Retinal pigment epithelial cell (primary cell): ENCODE measurements at places on chromosomes 16 and 17.

DNA sequence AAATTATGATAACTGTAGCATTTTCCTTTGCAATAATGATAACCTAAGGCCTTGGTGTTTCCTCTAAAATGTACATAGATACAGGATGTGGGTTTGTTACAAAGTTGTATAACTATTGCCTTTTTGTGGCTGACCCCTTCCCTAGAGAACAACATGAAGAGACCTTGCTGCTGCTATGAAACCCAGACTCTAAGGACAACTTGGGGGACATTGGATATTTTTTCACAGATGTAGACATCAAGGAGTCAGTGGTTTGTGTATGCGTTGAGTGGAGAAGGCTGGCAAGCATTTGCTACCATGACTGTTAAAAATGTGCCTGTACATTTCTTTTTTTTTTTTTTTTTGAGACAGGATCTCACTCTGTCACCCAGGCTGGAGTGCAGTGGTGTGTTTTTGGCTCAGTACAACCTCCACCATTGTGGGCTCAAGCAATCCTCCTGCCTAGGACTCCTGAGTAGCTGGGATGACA, 12.3 kb downstream of the HMOX2 start:
- no peak for DNase-seq

DNA sequence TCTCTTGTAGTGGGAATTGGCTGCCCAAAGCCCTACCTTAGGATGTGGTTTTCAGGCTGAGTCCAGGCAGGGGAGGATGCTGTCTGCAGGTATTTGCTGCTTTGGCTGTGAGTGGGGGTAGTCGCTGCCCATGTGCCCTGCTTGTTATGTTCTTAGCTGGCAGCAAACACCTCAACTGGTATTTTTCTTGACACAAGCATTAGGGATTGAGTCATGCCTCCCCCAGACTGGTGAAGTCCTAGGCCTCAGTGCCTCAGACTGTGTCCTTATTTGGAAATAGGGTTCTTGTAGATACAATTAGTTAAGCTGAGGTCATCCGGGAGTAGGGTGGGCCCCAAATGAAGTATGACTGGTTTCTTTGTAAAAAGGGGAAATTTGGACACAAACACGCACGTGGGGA, 808.3 kb upstream of the EEF2KMT start:
- peak; percentile 17 for DNase-seq

DNA sequence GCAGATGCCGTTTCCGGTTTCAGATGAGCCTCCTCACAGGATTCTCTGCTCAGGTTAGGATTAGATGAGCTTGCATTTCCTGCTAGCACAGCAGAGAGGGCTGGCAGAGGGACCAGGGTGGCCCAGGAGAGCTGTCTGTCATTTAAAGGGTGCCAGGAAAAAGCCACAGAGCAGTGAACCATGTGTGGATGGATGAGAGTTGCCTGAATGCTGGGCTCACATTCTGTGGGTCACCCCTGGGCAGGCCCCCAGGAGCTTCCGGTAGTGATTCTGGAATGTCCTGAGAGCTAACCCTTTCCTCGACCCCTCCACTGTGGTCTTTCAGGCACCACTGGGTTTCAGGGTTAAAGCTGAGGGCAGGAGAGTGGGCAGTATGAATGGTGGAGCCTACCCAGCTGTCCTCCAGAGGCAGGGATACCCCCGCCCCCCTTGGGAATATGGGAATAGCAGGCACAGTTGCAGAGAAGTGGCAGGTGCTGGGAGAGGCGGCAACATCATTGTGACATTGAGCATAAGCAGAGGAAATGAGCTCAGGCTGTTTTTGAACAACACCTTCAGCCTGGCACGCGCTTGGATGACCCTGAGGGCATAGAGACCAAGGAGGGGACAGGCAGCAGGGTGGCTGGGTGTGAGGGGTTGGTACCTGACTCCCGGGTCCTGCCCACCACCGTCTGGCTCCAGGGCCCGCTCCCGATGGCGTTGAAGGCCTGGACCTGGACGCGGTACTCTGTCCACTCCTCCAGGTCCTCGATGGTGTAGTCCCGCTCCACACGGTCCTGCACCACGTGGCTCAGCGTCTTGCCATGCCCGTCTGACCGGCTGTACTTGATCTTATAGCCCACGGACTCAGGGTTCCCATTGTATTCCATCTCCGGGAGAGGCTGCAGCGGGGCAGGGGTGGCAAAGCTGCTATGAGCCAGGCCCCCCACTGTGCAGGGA, 83.0 kb upstream of the CDC42EP4 start:
- DNase-seq = no peak

GRCh38 chr17:50194934-50195865, 6.2 kb downstream of the COL1A1 start:
- no peak for DNase-seq

DNA sequence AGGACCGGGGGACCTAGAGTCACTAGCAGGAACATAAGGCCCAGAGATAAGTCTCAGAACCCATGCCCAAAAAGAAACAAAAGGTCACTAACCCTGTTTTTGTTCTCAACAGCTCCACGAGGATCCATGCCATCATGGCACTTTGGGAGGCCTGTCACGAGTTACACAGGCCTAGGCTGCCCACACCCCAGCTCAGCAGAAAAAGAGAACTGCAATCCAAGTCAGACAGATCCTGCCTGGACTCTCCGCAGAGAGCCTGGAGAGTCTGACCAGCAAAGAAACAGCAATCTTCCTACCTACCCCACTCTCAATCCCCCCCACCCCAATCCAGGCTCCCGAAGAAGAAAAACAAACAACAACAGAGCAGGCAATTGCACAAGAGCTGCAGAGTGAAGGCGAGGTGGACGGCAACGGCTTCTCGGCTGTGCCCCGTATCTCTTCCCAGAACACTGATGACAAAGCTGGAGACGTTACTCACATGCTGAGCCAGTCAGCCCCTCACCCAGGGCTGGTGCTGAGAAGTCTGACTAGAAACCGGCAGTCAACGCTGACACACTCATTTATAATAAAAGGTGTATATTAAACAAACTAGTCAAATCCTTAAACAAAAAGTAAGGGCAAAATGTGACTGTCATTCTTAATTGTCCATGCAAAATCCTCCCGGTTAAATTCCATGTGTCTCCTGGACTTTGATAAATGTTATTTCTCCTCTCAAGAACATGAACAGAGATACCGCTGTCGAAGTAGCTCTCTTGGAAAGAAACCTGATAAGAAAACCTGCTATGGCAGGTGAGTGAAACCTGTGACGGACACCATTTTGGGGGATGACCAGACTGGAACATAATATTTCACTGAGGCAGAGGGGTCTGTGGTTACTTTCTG, 89.3 kb downstream of the SMG6 start:
- DNase-seq = peak; percentile 69

DNA sequence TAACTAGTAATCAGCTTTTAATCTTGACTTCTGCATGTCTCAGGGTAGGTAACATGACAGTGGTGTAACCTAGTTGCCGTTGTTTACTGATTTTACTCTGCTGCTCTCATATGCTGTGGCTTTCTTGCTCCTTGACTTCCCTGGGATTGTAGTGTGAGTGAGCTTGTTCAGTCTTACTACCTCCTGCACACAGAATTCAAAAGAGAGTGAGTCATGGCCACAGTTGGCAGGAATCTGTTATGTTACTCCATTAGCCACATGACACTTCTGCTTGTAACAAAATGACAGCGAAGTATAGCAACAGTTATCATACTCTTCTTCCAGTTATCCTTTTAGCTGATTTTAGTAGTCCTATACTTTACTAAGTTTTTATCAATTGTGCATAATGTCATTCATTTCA, 18.8 kb downstream of the TNRC6A start:
- peak; percentile 87 for DNase-seq

DNA sequence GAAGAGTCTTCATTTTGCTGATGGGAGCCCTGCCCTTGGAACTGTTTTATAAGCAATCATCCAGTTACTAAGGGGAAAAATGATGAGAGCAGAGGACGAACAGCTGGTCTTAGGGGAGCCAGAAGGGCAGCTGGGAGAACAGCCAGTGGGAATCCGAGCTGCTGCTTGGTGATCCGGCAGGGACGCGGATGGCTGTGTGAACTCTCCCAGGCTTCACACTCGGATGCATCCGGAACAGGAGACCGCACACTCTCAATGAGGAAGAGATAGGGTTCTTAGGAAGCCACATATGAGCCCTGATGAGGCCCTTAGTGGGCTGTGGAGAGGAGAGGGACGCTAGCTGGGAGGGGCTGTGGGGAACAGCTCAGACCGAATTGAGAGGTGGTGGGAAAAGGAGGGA, 5.0 kb upstream of the CACNG5 start:
- DNase-seq = no peak

- no peak for DNase-seq
These were observed 182.5 kb downstream of the ZNF18 start for GRCh38 chr17:11814655-11815262.

DNA sequence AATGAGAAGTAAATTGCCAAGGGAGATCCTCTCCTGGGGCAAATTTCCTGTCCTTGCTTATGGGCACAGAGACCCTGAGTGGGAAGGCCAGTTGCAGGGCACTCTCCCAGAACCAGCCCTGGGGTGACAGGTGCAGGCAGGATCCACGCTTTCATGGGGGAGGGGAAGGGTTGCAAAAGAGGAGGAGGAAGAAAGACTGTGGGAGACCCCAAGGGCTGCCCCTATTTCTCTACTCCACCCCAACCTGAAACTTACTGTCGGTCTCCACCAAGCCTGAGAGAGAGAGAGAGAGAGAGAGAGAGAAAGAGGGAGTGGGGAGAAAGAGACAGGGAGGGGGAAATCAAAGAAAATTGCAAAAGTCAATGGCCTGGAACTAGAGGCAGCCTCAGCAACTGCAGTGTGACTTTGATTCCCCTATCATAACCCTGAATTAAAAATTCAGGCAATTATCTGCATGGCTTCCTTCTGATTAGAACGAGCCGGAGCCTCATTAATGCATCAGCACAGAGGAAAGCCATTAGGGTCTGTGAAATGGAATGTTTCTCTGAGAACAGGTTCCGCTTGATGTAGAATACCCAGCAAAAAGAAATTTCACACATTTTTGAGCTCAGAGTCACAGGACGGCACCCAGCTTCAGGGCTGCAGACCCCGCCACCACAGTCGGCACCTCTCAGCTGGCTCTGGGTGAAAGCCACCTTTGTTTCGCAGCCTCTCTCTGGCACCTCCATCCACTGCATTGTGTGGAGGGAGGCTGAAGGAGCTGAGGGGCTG, 45.1 kb upstream of the HNF1B start:
- DNase-seq = peak; percentile 10
